A549 treated with CpdA at 1 μM for 4 hours (cell line): ENCODE measurements at places on chromosomes 5 and 9. TPM values are rescaled to one million over a fixed set of nuclear protein-coding genes. Genes with fewer than 3 reads are reported as not detected.

The OR1Q1 gene
- total RNA-seq, result 0.06 TPM in 1 of 5 replicates, not detected in the others

The ANKRD31 gene
- total RNA-seq, result 0.03 to 0.12 TPM (median 0.07 TPM) in 5 replicates

The PAPPA gene
- 24.3 to 40.7 TPM (median 34.1 TPM) in 5 replicates for total RNA-seq

The ARID3C gene
- total RNA-seq, result 0.15 to 0.33 TPM (median 0.23 TPM) in 4 of 5 replicates, not detected in the other

The TRAF1 gene
- 5.3 to 11.0 TPM (median 8.1 TPM) in 5 replicates for total RNA-seq

The DOK3 gene
- 3.4 to 6.8 TPM (median 4.7 TPM) in 5 replicates for total RNA-seq

The TLX3 gene
- not detected in 5 replicates for total RNA-seq

The FAM169A gene
- 4.4 to 7.4 TPM (median 6.2 TPM) in 5 replicates for total RNA-seq
